Dermis microvascular lymphatic vessel endothelial cell (primary cell): ENCODE measurements at places on chromosomes 7 and 10. TPM values are rescaled to one million over a fixed set of nuclear protein-coding genes. Genes with fewer than 3 reads are reported as not detected.

Gene PITX3
- not detected in 2 replicates for total RNA-seq

Gene GLCCI1
- 0.39 and 1.3 TPM in 2 replicates for total RNA-seq

Gene GSDME
- 13.7 and 15.1 TPM in 2 replicates for total RNA-seq

Gene SMO
- total RNA-seq, result 2.3 and 8.3 TPM in 2 replicates

Gene MACC1
- total RNA-seq, result not detected in 2 replicates

Gene RHOBTB1
- 31.3 and 38.4 TPM in 2 replicates for total RNA-seq

Gene CRYGN
- total RNA-seq, result not detected in 2 replicates

Gene TSPAN12
- 43.6 and 89.3 TPM in 2 replicates for total RNA-seq

Gene CFTR
- total RNA-seq, result not detected in 2 replicates

Gene BMPER
- 0.13 and 4.9 TPM in 2 replicates for total RNA-seq

Gene PBLD
- total RNA-seq, result 3.5 and 4.8 TPM in 2 replicates

Gene SYCE1
- total RNA-seq, result under 0.01 TPM in 1 of 2 replicates, not detected in the other

Gene SORCS1
- not detected in 2 replicates for total RNA-seq

Gene EBLN1
- total RNA-seq, result not detected in 2 replicates
